Stimulated activated CD8-positive, alpha-beta memory T cell treated with anti-CD3 and anti-CD28 coated beads, Interleukin-12 subunit alpha, Interleukin-12 subunit beta, amount 100 ng/mL, for 4 hours (primary cell): ENCODE measurements at places on chromosomes 16 and 17.

DNA sequence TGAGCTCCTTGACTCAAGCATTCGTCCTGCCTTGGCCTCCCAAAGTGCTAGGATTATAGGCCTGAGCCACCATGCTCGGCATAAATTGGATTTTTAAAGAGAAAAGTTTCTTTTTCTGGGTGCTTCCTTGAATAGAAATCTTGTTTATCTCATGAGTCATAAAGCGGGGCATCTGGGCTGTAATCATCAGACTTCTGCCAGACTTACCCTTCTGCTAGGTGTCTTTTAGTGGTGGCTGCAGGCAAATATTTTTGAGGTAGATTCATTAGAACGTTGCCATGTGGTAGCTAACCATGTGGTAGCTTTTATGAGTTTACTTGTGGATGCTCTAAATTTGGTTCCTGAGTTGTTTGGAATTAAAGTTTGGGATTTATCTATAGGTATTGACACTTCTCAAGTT lies 13.4 kb downstream of the PGS1 start:
- no peak for DNase-seq

DNA sequence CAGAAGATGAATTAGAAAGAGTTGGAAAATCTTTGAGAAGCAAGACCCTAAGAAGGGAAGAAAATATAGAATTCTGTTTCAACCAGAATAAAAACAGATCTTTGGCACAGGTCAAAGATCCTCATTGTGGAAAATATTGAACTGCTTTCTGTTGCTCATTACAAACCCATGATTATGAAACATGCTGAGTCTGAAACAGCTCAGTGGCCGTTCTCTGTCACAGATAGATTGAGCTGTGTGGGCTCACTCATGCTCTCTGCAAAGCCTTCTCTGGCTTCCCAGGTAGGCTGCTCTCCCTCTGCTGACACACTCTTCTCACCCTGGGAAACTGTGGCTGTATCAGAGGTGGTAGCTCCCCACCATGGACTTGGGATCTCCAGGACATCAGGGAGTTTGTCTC lies 3.4 kb upstream of the KRT38 start:
- DNase-seq, result no peak

GRCh38 chr16:85278839-85279238 lies 166.6 kb upstream of the CIBAR2 start:
- DNase-seq, result no peak

- DNase-seq, result no peak
Measured at GRCh38 chr16:12674071-12674470, 129.6 kb downstream of the CPPED1 start.

DNA sequence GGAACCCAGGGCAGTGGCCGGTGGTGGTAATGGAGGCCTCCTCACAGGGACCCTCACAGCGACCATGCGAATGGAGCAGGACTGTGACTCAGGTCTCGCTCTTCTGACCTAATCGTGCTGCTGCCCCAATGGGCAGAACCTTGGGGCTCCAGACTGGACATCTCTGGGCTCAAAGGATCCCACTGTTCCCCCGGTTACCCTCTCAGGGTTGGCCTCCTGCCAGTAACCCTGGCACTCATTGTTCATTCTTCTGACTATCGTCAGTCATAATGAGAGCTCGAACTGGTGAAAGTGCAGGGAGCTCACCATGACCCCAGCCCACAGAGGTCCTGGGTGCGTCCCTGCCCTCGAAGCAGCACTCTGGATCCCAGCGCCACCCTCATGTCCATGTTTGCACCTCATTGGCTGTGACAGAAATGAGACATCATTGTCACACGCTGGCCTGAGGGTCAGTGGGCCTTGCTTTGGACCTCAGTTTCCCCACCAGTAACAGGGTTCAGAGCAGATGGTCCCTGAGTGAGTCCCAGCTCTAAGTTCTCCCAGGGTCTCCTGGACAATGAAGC lies 4.0 kb upstream of the NPRL3 start:
- no peak for DNase-seq

DNA sequence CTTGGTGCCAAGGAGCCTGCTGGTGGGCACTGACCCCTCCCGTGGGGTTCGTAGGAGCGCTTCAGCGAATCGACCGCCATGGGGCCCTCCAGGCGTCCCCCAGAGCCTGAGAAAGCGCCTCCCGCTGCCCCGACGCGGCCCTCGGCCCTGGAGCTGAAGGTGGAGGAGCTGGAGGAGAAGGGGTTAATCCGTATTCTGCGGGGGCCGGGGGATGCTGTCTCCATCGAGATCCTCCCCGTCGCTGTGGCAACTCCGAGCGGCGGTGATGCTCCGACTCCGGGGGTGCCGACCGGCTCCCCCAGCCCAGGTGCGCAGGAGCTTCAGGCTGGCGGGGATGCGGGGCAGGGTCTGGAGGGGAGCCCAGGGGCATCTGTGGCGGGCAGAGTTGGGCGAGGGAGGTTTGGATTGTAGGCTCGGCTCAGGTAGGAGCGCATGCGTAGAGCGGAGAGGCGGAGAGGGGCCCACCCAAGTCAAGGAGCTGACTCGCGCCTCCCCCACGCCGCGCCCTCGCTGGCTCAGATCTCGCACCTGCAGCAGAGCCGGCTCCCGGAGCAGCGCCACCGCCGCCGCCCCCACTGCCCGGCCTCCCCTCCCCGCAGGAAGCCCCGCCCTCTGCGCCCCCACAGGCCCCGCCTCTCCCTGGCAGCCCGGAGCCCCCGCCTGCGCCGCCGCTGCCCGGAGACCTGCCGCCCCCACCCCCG lies 19.8 kb downstream of the FMNL1 start:
- no peak for DNase-seq

DNA sequence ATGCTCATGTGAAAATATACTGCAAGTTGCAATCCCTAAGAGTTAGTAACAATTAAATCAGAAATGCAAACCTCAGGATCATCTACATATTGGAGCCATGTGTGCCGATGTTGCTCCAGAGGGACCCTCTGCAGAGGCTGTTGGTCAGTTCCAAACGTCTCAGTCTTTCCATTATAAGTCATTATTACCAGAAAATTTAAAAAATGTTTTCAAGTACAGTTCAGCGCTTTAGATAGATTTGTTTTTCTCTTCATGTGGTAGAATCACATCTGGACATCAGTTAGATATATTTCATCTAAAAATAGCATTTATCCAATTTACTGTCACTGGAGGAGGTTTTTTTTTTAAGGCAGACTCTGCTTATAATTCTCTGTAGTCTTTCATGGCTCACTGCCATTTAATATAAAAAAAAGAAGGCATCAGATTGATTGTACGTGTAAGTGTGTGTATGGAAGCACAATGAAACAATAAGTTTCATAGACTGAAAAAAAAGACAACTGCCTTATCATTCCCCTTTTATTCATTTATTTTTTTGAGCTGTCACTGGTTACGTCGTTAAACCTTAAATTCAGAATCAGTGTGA lies 46.1 kb upstream of the MARCHF10 start:
- no peak for DNase-seq

DNA sequence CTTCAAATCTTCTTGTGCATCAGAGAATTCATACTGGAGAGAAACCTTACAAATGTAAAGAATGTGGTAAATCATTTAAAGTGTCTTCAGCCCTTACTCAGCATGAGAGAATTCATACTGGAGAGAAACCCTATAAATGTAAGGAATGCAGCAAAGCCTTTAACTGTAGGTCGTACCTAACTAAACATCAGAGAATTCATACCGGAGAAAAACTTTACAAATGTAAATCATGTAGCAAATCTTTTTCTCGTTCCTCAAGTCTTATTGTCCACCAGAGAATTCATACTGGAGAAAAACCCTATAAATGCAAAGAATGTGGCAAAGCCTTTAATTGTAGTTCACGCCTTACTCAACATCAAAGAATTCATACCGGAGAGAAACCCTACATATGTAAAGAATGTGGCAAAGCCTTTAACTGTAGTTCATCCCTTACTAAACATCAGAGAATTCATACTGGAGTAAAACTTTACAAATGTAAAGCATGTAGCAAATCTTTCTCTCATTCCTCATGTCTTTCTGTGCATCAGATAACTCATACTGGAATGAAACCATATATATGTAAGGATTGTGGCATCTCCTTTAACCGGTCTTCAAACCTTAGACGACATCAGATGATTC lies 118.5 kb upstream of the ZNF267 start:
- no peak for DNase-seq

- no peak for DNase-seq
Measured at GRCh38 chr17:50129728-50130558, at the start of gene SAMD14. Gene SAMD14, minus strand, starts transcription at chr17:50130160. Its CDS starts 5,201 bp downstream, at chr17:50124959.

DNA sequence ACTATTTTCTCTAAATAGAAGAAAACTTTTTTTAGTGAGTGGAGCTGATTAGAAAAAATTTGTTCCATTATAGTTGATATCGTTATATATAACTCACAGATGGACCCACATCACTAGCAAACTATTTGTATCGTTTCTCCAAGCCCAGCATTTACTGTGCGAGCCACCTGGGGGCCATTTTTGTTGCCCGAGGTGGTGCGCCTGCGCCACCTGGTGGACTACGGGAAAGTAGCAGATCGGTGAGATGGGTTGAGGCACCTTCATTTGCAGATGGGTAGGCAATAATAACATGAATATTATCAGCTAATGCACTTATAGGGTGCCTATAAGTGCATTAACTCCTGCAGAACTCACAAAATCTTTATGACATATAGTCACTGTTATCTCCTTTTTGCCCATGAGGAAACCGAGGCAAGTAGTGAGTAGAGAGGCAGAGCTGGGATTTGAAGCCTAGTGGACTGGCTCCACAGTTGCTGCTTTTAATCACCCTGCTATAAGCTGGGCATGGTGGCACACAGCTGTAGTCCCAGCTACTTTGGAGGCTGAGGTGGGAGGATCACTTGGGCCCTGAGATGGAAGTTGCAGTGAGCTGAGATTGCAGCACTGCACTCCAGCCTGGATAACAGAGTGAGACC lies 23.2 kb upstream of the NTN1 start:
- DNase-seq, result peak; percentile 62

GRCh38 chr17:72008236-72008876 lies 112.5 kb upstream of the SOX9 start:
- DNase-seq, result no peak

DNA sequence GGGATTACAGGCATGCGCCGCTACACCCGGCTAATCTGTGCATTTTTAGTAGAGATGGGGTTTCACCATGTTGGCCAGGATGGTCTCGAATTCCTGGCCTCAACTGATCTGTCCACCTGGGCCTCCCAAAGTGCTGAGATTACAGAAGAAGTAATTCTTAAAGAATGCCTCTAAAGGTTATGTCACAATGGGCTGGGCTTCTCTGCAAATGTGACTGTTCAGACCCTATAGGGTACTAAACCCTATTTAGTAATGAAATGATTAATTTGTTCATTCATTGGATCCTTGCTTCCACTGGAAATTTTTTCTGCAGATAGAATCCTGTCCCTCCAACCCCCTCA lies 108.8 kb upstream of the CORO6 start:
- DNase-seq, result no peak

- DNase-seq, result peak; percentile 6
Measured at GRCh38 chr17:20156196-20157000, 147.2 kb downstream of the SPECC1 start.

DNA sequence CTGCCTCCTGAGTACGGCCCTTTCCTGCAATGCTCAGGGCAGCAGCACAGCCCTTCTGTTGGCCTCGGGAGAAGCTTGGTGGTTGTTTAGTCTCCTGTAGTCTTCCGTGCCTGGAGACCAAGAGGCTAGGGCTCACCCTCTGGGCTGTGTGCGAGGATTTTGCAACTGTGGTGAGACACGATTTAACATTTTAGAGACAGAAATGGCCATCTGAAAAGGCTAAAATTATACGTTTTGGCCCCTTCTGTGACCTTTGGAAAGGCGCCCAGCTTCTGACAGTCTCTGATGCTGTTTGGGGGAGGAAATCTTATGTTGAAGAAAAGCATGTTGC lies 33.1 kb downstream of the FOXL1 start:
- DNase-seq, result no peak
